ENCODE measurements at places on chromosomes 2 and 18.

DNA sequence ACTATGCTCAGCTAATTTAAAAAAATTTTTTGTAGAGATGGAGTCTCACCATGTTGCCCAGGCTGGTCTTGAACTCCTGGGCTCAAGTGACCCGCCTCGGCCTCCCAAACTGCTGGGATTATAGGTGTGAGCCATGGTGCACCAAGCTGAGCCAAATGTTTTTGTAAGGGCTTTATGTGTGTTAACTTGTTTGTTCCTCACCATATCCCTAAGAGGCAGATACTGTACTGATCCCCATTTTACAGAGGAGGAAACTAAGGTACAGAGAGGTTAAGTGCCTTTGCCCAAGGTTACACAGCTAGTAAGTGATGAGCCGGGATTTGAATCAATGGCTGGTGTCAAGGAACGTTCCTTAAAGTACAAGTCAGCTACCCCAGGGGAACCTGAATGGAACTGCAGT is 85.3 kb upstream of the KLF7 start:
- DNase-seq = no peak

- no peak for DNase-seq
Measured at GRCh38 chr2:47798631-47799030, 15.7 kb downstream of the MSH6 start.

DNA sequence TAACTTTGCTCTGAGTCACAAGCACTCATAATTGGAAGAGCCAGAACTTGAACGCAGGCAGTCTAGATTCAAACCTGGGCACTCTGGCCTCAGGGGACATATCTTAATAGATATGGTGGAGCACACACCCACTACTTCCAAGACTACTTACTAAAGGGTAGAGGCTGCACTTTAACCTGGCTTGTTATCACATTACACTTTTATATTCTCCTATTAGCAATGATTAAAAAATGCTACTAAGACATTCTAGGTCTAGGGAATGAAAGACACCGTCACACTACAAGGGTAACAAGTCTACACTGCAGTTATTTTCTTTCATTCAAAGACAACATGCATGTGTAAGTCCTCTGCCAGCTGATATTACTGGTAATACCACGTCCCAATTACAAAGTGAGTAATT is 258.8 kb downstream of the ZNF521 start:
- DNase-seq = no peak

- no peak for DNase-seq
Measured at GRCh38 chr2:72515696-72516095, 310.1 kb downstream of the EXOC6B start.

GRCh38 chr2:28398101-28398834 is 5.6 kb downstream of the FOSL2 start:
- DNase-seq = peak; percentile 67

DNA sequence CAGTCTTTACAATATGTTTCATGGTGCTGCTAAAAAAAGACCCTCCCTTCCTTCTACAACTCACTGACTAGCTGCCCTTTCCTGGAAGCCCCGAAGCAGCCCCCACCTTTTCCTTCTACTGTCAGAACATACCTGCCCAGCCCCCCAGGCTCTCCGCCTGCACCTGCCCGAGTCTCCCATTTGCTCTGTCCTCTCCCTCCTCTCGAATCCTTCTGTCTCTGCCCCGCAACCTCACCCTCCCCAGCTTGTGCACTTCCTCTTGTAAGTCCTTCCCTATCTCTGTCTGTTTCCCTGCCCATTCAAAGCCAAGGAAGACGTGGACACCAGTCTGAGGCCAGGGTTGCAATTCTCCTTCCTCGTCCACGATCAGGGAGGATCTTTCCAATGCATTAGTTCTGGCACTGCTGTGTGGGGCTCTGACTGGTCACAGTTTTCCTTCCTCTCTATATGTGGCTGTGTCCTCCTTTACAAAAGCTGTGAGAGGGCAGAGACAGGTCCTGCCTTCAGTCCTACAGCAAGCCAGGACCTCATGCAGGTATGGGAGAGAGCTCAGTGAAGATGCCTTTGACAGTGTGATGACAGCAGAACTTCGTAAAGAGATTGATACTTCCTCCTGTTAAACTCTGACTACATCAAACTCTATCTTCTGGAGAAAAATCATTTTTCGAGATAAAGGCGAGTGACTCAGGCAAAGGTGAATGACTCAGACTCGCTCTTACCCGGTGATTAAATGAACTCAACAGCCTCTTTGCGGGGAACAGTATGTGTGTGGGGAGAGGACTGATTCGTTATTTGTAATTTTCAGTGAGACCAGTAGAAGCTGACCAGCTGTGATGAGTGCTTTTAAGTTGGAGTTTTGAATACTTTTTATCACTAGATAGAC is 14.2 kb downstream of the TNFRSF11A start:
- no peak for DNase-seq

DNA sequence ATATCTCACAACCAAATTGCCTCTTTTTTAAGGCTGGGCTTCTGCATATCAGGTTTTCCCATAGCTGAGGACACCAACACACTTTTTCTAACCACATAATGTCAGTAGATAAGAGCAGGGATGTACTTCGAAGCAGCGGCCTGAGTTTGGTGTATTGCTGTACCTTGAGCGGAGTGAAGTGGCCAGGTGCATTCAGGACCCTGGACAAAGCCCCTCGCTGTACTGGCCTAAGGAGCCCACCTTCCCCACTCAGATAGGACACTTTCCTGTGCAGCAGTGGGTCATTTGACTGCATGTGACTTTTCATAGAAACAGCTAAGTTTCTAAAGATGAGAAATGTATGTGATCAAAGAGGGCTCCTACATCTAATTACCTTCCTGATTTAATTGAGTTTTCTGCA is 212.5 kb downstream of the GBX2 start:
- DNase-seq = no peak

DNA sequence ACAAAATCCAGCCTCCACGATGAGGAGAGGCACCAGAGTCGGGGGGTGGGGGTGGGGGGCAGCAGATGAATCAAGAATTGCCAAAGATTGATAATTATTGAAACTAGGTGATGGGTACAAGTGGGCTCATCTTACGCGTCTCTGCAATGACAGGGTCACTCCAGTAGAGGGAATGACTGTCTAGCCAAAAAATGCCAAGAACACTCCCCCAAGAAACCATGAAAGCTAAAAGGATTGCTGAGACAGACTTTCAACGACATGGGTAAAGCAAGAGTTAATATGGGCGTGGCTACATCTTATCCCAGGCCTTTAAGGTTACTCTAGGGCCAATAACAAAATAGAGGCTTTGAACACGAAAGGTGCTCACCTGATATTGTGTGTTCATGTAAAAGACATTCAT is 86.5 kb downstream of the STK39 start:
- DNase-seq = no peak

DNA sequence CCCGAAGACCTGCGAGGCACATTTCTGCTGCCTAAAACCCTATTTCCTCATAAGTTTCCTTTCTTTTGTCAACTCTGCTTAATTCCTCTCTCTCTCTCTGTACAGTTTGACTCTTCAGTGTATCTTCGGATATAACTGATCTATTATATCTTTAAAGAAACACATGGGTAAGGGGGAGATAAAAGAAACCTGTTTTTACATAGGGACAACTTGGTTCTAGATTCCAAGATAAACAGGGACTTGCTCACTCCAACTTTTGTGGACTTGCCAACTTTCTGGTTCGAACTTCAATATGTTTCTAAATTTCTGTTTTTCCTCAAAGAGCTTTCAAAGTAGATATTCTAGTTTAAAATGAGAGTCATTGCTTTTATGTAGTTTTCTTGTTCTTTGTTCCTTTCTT is 182.7 kb upstream of the EPC2 start:
- no peak for DNase-seq

DNA sequence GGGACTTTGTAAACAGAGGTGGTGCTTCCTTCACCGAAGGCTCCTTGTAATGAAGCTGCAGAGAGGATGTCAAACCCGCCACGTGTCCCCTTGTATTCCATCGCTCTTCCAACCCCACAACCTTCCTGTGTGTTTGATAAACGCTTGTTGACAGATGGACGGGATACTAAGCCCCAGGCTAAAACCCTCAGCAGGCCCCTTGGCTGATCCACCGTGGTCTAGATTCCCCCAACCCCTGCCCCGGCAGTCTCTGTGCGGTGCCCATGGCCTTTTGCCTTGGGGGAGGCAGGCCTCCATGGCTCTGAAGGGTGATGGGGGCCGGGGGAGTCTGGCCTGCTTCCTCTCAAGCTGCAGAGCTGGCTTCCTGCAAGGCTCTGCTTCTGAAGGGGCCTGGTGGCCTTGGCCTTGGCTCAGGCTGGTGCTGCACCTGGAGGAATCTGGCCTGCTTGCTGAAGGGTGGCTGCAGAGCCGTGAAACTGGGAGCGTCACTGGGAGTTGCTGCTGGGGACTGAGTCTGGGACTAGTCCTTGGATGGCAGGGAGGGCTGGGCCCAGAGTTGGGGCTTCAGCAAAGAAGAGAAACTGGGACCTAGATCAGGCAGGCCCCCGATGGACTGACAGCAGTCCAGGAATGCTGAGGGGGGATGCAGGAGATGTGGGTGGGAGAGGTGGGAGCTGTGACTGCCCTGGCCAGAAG is 9.6 kb upstream of the NTSR2 start:
- DNase-seq = no peak

DNA sequence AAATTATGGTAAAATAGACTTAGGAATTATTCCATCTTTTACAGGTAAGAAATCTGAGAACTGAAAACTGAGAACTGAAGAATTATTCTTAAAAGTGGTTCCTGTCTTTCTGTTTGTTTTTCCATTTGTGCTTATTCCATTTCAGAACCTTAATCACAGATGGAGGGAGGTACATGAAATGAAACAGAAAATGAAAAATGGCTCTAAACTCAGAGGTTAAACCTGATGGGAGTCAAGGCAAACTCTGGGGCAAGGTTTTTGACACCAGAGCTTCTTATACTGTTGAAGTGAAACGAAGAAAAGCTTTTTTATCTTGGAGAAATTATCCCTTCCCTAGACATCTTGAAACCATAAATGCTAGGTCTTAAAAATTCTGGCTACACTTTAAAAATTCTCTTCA is 182.1 kb downstream of the ZNF804A start:
- DNase-seq = no peak

DNA sequence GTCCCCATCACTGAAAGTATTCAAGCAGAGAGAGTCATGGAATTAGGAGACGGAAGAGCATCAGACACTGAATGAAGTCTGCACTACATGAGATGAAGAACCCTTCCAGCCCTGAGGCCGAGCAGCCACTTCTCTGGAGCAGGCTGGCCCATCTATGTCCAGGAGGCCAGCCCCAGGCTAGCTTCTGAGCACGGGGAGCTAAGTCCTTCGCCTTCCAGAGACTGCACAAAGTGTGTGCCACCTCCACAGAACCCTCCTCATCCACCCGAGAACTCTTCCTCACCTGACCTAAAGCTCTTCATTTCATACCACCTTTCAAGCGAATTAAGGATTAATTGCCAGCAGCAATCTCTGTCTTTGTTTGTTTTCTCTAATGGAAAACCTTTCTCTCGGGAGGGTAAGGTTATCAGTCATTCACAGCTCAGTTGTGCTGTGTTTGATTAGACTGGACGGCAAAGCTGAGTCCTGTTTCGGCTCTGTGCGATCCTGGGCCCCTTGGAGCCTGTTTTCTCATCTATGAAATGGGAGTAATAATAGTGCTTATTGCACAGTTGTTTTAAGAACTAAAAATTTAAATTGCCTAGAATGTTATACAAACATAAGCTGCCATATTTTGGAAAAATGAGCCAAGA is 38.0 kb downstream of the SCTR start:
- no peak for DNase-seq

DNA sequence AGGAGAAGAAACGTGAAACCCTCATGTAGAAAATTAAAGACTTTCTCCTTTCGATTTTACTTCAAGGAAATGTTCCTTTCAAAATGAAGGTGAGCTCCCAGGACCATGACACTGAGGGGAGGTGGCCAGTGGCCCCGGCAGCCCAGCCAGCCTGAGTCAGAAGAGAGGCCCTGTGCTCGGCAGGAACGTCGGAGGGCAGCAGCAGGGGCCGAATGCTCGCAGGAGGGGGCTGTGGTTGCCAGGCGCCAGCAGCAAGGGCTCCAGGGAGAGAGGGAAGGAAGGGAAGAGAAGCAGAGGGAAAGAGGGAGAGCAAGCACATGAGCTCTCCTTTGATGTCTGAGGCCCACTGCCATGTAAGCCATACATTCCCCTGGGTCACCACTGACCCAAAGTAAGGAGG is 73.3 kb upstream of the ACKR3 start:
- DNase-seq = no peak

- peak; percentile 31 for DNase-seq
Measured at GRCh38 chr2:227228061-227228667, 63.7 kb downstream of the COL4A3 start.

GRCh38 chr18:61929881-61930640 is 37.3 kb upstream of the RNF152 start:
- DNase-seq = no peak

- DNase-seq = no peak
Measured at GRCh38 chr2:100522430-100522829, 40.4 kb upstream of the PDCL3 start.

DNA sequence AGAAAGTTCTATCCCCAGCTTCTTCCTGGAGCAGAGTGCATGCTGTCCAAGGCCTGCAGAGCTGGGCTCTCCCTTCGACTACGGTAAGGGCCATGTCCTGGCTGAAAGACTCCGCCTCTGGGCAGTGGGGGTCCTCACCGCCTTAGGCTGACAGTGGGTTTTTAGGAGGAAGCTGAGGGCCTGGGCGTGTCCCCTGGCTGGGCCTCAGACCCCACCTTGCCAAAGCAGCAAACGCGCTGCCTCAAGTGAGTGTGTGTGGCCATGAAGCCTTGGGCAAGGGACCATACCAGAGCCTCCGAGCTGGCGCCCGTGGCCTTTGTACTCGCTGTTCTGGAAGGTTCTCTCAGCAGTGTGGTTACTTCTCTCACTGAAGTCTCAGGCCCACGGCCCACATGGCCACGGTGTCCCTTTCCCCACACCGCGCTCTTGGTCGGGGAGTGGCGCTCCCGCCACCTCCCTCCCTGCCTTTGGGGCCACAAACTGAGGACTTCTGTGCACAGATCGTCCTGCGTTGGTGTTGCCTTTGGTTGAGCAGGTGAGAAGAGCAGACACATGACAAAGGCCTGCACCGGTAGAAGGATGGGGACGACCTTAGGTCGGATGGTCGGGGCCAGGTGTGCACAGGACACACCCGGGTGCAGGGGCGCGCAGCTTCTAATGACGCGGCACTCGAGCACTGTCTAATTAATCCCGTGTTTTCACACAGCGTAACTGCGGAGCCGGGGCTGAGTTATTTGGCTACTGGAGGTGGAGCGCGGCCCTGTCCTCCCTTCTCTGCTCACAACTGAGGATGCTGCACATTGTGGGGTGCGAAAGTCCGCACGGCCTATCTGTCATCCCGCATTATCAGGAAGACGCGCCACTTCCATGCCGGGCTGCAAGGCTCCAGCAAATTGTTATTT is 121.6 kb downstream of the PTGR3 start:
- DNase-seq = no peak

GRCh38 chr2:15927551-15928218 is 12.7 kb upstream of the MYCN start:
- no peak for DNase-seq

- no peak for DNase-seq
Measured at GRCh38 chr2:47422016-47422415, 19.1 kb downstream of the MSH2 start.

GRCh38 chr2:213065583-213066442 is 85.6 kb downstream of the IKZF2 start:
- no peak for DNase-seq

GRCh38 chr2:120226316-120226715 is 3.1 kb upstream of the TMEM185B start:
- DNase-seq = no peak

- DNase-seq = no peak
Measured at GRCh38 chr2:133240491-133241223, 327.6 kb downstream of the NCKAP5 start.

- no peak for DNase-seq
Measured at GRCh38 chr2:221999717-222000116, 299.1 kb downstream of the PAX3 start.

GRCh38 chr2:233832869-233833311 is 21.4 kb downstream of the HJURP start:
- peak; percentile 23 for DNase-seq
